Activated CD4-positive, CD25-positive, alpha-beta regulatory T cell (primary cell): ENCODE measurements at places on chromosomes 13 and 19.

GRCh38 chr19:16338470-16339360 is 14.1 kb downstream of the KLF2 start:
- DNase-seq: no peak

- DNase-seq: no peak
These were observed 494.8 kb upstream of the SLITRK1 start for GRCh38 chr13:84377106-84377505.

- no peak for DNase-seq
These were observed at the start of gene DCLK1 for GRCh38 chr13:36131222-36131930. TSS of gene DCLK1 (minus strand) at chr13:36131382.

GRCh38 chr13:45527699-45528462 is 63.1 kb downstream of the COG3 start:
- no peak for DNase-seq

GRCh38 chr13:95239283-95239682 is 62.0 kb downstream of the ABCC4 start:
- no peak for DNase-seq

GRCh38 chr13:26756961-26757360 is 3.6 kb downstream of the GPR12 start:
- DNase-seq: no peak

DNA sequence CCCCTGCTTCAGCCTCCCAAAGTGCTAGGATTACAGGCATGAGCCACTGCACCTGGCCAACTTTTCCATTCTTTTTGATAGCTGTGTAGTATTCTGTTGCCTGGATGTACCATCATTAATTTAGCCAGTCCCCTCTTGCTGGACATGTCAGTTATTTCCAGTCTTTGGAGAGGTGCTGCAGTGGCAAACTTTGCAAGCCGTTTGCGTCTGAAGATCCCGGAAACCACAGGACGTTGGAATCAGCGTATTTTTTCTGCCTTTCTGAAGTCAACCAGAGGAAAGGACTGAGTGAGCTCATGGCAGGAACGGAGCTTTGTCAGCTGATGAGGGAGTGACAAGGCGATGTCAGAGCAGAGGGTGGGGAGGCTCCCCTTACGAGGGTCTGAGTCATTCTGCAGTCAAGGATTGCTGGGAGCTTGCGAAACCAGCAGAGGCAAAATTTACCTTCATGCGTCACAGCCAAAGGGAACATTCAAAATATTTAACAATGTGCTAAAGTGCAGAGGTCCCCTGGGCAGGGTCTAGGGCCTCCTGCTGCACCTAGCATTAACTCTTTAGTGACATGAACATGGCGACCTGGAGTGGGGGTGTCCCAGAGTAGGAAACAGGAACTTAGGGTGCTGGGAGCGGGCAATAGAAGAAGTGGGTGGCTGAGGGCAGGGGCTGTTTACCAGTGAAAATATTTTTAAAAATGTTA is 5.6 kb downstream of the C5AR1 start:
- DNase-seq: no peak

DNA sequence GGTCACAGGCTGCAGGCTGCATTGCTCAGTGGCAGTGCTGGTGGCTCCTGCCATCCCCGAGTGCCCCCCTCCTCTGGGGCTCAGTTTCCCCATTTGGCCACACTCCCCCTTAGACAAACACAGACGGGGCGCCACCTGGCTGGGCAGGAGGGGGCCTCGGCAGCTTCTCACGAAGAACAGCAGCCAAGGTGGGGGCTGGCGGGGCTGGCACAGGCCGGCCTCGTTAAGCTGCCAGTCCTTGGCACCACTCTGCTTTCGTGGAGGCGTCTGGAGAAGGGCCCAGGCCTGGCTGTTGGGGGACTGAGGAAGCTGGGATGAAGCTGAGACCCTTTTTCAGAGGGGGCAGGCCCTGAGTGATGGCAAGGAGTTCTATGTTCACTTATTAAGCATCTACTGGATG is 3.7 kb upstream of the ZNRF4 start:
- DNase-seq: no peak

DNA sequence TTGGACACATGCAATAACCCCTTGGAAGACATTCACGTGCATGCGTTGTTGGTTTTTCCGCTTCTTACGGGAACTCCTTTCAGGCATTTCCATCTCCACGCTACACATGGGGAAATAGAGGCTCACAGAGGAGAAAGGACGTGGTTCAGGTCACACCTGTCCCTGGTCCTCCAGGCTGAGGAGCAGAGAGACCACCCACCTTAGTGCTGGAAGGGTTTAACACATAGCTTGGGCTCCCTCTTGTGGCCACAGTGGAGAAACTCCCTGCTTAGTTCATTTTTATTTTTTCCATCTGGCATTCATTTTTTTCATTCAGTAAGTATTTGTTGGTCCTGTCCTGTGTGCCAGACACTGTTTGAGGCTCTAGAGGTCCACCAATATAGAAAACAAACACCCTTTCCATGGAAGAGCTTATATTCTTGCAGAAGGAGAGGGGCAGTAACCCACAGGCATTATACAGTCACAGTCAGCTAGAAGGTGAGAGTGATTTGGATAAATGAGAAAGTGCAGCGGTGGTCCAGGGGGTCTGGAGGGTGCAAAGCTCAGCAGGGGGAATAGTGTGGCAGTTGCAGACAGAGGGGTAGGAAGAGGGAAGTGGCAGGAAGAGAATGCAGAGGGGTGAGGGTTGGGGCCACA is 24.2 kb upstream of the TTYH1 start:
- peak; percentile 45 for DNase-seq

GRCh38 chr13:50075619-50076097 is 60.4 kb downstream of the KCNRG start:
- DNase-seq: no peak
